ENCODE measurements at places on chromosomes 3 and 15.

GRCh38 chr3:45795509-45795881 lies 841 bp downstream of the SLC6A20 start:
- DNase-seq, result no peak

GRCh38 chr15:49737127-49737526 lies 116.3 kb downstream of the DTWD1 start:
- no peak for DNase-seq

- no peak for DNase-seq
Observed at GRCh38 chr3:184567946-184568559, 6.5 kb downstream of the EPHB3 start.

DNA sequence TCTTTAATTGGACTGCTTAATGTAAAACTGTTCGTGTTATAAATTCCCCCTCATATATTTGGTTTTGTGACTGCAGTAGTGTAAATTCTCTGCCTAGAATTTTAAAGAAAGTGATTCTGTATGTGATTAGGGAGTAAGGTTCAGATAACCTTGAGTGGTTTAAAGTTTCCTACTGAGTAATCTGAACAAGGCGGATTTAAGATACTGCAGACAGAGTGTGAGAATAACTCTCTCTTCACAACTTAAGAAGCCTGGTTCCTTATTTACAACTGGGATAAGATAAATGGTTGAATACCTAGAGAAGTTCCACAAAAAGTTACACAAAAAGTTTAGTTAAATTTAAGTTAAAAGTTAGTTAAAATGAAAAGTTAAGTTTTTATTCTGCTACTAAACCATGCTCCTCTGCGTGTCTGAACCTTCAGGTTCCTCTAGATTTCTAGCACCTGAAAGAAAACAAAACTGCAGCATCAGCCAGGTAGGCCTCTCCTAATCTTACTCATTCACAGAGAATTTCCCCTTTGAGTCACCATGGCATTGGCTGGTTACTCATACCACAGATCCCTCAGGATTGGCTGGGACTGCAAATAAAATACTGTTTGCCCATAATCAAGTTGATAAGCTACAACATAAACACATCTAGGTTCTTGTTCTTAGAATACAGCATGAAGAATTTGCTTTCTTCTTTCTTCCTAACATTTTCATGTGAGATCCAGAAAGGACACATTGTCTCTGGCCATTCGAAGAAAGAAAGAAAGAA lies at the start of gene ARL14:
ARL14 (plus strand) TSS at position 614 of the 757 bp plus-strand sequence. CDS start 187 bp downstream, outside the sequence.
- no peak for DNase-seq

GRCh38 chr15:69013726-69014406 lies 629 bp upstream of the NOX5 start:
- no peak for DNase-seq

- DNase-seq, result no peak
Observed at GRCh38 chr3:83224101-83224868, 1462.8 kb upstream of the GBE1 start.

DNA sequence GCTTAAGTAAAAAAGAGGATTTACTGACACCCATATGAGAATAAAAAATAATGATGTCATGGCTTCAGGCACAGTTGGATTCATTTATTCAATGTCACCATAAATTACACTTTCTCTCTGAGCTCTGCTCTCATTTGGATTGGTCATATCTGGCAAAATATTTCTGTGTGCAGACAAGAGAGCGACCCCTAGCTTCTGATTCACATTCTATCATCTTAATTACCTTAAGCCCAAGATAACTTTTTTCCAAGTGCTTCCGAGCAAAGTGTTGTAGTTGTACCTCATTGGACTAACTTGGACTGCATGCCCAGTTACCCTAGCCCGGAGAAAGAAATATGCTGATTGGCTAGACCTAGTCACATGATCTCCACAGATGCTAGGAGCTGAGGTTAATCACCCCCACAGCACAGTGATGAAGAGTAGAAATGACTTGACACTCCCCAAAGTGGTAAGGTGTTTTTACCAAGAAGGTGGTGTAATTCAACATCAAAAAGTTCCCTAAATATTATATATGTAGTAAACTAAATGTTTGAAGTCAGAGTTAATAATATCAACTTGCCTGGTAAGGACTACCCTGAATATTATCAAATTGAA lies 552.2 kb upstream of the SUCLG2 start:
- DNase-seq, result no peak

DNA sequence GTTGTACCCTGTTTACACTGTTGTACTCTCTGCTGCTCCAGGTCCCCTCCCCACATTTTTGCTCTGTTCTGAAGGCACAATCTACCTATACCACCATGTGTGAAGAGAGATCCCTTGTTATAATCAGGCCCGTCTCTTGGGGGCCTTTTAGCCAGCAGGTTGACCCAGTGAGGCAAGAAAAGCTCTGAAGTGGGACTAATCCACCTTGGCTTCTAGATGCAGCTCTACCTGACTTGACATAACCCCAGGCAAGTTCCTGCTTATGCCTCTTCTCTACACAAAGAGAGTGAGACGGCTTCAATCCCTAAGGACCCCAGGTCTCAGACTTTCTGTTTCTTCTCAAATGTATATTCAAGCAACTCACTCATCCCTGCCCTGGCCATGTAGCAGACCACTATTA lies 56.9 kb upstream of the MANF start:
- DNase-seq, result no peak

DNA sequence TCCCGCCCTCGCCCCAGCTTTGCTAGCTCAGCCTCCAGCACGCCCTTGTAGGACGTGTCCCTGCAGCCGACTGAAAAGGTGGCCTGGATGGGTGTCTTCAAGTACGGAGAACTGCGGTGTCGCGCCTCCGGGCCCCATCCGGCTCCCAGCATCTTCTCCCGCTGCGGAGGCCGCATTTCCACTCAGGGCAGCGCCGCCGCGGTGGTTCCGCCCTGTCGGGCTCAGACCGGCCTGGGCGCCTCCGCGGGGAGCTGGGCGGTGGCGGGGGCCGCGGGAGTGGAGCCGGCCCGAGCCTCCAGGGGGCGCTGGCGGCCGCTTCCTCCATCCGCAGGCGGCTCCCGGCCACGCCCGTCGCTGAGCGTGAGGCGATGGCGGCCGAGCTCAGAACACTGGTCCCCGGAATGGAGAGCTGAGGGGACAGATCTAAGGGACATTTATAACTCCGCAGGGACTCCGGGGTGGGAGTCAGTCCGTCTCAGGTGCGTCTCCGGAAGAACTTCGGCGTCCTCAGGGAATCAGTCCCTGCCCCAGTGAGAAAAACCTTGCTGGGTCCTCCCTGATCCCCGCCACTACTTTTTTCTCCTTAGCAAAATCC lies 13.6 kb upstream of the SMCO1 start:
- peak; percentile 80 for DNase-seq

DNA sequence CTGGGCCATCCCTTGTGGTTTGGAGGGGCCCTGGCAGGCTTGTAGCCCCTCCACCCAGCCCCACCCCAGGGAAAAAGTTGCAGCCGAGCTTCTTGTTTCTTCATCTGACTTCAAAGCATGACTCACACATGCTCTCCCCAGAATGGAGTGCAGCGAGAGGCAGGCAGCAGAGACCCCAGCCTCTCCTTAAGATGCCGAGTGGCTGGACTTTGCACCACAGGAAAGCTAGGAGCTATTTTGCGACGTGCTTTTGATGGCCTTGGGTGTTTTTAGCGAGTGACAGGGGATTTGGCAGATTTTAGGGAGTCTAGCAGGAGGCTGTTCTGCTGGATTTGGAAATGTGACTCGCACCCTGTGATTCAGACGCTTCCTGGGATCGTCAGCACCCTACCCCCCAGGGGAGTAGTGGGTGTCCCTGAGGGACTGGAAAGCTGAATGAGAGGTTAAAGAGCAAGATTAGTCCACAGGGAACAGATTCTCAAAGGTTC lies 14.2 kb downstream of the BAHD1 start:
- DNase-seq, result peak; percentile 43

DNA sequence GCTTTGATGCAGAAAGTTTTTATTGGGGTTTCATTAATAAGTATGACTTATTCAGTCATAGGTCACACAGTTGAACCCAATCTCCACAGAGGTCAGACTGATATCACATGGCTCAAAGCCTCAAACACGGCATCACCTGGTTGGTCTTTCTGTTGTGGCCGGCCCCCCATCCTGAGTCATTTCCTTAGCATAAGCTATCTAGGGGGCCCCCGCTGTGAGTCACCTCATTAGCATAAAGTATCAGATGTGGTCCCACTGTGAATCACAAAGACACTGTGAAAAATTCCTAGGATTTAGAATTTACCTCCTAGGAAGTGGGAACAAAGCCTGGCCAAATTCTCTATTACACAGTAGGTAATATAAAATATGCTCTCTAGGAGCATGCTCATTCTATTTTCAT lies 502.2 kb downstream of the PYDC2 start:
- DNase-seq, result no peak

GRCh38 chr15:44810237-44810636 lies 73.9 kb downstream of the TRIM69 start:
- DNase-seq, result no peak

Data from activated CD8-positive, alpha-beta memory T cell treated with anti-CD3 and anti-CD28 coated beads, Interleukin-2, amount 50 U/mL, for 4 hours (primary cell).